GM23338 (cell line): ENCODE measurements at places on chromosomes 3 and 15. TPM values are rescaled to one million over a fixed set of nuclear protein-coding genes. Genes with fewer than 3 reads are reported as not detected.

ECT2 gene
- total RNA-seq: 96.9 and 102 TPM in 2 replicates

EHD4 gene
- total RNA-seq: 30.6 and 31.0 TPM in 2 replicates

KBTBD8 gene
- total RNA-seq: 19.9 and 20.2 TPM in 2 replicates

MUC20 gene
- total RNA-seq: 0.12 TPM in 1 of 2 replicates, not detected in the other

PLSCR2 gene
- total RNA-seq: not detected in 2 replicates

CCR1 gene
- total RNA-seq: not detected in 2 replicates

PLSCR5 gene
- total RNA-seq: not detected in 2 replicates

MST1 gene
- total RNA-seq: 8.7 and 11.1 TPM in 2 replicates

DNA sequence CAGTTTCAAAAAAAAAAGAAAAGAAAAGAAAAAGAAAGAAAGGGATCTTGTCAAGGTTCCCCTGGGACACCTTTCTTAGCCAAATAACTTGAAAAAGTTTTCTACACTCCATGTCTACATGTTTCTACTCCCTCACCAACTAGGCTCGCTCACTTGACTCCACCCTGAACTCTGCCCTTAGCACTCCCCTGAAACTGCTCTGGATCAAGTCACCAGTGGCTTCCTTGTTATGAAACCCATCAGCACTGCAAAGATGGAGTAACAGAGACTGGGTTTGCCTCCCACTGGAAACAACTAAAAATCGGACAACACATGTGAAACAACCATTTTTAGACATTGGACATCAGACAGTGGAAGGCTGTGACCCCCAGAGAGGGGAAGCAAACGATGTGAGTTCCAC is 36.8 kb downstream of the TMEM40 start:
- DNase-seq: no peak

GRCh38 chr15:52163321-52164190 is 27.6 kb downstream of the GNB5 start:
- DNase-seq: peak; percentile 88

DNA sequence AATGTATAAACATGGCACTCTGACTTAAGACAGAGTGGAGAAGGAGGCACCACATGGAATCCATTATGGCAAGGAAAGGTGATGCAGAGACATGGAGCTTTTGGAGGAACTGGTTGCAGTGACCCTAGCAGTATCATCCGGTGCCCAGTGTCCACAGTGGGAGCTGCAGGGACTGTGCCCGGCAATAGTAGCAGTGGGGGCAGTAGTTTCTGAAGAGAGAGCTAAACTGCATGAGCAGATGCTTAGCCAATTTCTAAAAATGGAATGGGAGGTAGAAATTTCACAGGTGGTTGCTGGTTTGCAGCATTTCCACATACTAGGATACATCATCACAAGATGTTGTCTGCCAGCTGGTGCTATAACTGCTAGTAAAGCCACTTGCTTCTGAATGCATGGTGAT is 7.8 kb upstream of the TM2D3 start:
- DNase-seq: no peak

DNA sequence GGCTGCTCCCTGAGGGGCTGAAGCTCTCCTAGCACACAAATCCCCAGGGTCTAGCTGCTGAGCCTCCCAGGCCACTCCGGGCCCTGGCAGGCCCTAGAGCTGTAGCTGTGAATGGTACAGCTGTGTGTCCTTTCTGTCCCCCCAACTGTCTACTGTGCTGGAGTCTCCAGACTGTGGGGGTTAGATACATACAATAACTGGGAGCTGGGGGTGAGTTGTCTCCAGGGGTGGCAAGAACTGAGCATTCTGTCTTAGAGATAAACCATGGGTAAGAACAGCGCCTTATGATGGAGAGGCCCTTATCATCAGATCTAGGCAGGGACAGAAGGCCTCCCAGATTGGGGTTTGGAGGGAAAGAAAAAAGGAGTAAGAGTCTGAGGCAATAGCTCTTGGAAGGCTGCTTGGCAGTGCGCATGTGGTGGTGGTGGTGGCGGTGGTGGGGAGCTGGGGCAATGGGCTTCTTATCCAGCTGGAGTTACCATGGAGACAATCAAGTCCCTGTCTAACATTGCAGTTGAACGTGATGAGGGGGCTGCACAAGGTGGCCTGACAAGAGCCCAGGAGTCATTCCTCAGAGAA is 3.6 kb downstream of the CYB561D2 start:
- no peak for DNase-seq

- DNase-seq: no peak
Measured at GRCh38 chr3:50190936-50191660, at the start of gene GNAT1. TSS of gene GNAT1 (plus strand) at chr3:50191610. CDS start at chr3:50191726, 116 bp downstream.

GRCh38 chr3:40911928-40912327 is 287.4 kb upstream of the CTNNB1 start:
- DNase-seq: no peak

- DNase-seq: peak; percentile 72
Measured at GRCh38 chr3:85554153-85554552, 595.4 kb downstream of the CADM2 start.

GRCh38 chr15:47675735-47676134 is 41.6 kb upstream of the SEMA6D start:
- peak; percentile 16 for DNase-seq
